Left renal cortex interstitium (tissue), 4 donors: ENCODE measurements at places on chromosomes 11 and 22.

DNA sequence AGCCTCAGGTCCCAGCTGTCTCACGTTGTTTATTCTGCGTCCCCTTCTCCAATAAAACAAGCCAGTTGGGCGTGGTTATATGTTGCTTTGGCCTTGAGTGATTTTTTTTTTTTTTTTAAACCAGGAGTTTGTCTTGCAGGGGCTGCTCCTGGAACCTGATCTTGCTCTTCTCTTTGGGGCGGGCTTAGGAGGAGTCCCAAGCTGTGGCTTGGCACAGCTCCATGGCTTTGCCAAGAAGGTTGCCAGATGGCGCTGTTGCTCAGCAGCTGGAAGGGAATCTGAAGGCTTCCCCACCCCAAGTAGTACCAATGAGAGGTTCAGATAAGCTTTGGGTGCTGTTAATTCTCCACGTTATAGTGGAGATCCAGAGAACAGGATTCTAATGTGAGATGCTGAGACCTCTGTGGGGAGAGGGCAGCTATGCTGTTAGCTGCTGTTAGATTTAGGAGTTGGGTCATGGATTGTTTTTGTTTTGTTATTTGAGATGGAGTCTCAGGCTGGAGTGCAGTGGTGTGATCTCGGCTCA lies 2.0 kb upstream of the FERMT3 start:
- no peak for DNase-seq

DNA sequence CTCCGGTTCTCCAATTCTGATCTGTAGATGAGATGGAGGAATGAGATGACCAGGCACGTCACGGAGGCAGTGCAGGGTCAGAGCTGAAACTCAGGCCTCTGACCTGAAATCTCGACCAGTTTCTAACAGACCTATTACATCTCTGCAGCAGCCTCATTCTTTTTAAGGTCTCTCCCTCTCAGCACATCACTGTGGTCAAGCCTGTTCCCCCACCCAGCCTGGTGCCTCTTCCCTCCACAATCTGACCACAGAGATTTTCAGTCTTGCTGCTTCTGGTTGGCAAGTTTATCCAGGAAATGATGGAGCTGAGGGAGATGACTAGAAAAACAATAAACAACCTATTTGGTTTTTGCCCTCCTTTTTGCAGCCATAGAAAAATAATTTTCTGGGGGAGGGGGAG lies 9.5 kb downstream of the GRAMD1B start:
- no peak for DNase-seq

- no peak for DNase-seq
These were observed 321.7 kb downstream of the NTM start for GRCh38 chr11:131692151-131692550.

- no peak for DNase-seq
These were observed 12.1 kb upstream of the DNAJB7 start for GRCh38 chr22:40874016-40874415.

DNA sequence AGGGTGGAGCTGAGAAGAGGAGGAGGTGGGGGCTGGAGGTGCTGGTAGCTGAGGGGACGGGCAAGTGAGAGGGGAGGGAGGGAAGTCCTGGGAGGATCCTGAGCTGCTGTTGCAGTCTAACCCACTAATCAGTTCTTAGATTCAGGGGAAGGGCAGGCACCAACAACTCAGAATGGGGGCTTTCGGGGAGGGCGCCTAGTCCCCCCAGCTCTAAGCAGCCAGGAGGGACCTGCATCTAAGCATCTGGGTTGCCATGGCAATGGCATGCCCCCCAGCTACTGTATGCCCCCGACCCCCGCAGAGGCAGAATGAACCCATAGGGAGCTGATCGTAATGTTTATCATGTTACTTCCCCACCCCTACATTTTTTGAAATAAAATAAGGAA lies 24.4 kb downstream of the FADS3 start:
- no peak for DNase-seq
